Activated CD4-positive, alpha-beta T cell treated with anti-CD3 and anti-CD28 coated beads, Interleukin-2, amount 50 U/mL, for 4 hours (primary cell): ENCODE measurements at places on chromosomes 1 and 21.

GRCh38 chr1:40766017-40766416 is 17.6 kb upstream of the KCNQ4 start:
- no peak for DNase-seq

- DNase-seq, result no peak
Measured at GRCh38 chr1:244248426-244248825, 197.3 kb downstream of the ZBTB18 start.

- DNase-seq, result no peak
Measured at GRCh38 chr1:227943381-227944089, 4.2 kb downstream of the WNT9A start.

DNA sequence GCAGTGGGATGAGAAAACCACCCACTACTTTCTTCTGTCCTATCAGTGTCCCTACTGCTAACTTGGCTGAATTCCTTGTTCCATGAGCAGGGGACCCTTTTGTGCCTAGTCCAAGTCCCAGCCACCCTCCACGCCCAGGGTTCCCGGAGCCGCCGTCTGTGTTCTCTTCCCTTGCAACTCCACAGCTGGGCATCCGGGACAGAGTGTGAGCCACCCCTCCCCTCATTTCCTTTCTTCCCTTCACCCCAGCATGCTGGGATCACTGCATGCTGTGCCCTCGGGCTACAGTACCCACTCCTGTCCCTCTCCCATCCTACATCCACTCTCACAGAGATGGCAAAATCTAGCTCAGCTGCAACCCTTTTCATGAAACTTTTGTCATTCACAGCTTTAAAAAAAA is 44.5 kb downstream of the PGBD5 start:
- no peak for DNase-seq

DNA sequence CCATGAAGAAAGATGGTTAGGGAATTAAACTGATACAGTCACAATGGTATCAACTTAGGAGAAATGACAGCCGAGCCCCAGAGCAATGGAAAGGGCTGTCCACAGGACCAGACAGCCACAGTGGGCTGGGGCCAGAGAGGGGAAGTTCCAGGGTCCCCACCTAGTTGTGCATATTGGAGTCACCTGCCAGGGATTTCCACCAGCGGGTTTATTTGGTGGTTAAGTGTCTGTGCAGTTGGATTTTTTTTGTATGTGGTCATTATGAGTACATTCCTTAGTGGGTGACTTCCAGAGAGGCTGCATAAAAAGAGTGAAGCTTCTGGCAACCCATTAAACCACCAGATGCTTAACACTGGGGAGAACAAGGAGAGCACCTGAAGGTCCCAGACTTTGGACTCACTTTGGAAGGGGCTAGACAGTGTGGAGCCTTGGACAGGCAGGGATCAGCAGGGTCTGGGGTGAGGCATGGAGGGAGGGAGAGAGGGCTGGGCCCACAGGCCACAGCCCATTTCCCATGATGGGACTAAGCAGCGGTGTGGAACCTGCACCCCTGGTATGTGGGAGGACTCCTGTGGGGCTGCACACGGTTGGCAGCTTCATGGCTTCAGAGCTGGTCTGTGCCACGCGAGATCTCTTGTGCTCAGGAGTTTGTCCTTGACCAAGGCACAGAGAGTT is 7.8 kb upstream of the PTTG1IP start:
- DNase-seq, result no peak

DNA sequence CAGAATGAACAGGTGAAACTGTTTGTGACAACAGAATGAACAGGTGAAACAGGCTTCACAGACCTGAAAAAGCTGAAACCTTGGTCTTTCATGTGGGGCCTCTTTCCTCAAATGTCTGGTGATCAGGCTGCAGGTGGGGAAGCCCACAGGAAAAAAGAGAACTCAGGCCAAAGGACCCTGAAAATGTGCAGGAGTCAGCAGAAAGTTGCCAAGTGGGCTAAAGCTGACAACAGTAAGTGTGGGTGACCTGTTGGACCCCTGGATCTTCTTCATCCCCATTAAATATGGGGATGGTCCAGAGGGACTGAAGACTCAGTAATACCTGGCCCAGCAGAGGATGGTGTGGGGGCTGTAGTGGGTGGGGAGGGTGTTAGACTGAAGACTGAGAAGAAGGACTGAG is 9.1 kb upstream of the CHIT1 start:
- no peak for DNase-seq

DNA sequence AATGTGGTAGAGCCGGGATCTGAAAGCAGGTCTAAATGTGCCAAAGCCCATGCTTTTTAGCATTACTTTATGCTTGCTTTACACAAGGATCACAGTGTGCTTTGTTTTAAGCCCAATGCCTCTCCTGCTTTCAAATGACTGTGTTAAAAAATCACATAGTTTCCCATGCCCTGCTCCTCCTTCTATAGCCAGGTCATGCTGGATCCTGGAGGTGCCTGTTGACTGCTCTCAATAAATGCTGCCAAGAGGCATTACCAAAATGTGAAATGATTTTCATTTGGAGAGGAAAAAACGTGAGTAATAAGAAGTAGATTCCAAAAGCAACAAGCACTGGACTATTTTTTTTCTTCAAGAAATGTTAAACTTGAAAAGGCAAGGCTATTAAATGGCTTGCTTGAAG is 420.7 kb upstream of the USP24 start:
- no peak for DNase-seq
